Stimulated activated CD4-positive, alpha-beta T cell treated with anti-CD3 and anti-CD28 coated beads, Interleukin-4, amount 100 ng/mL, for 1 hour (primary cell): ENCODE measurements at places on chromosomes 6 and 20.

GRCh38 chr20:4814696-4815252 lies 93.1 kb downstream of the PRND start:
- peak; percentile 72 for DNase-seq

GRCh38 chr6:137122612-137123011 lies 50.8 kb downstream of the IL22RA2 start:
- DNase-seq, result no peak

GRCh38 chr6:75926293-75927168 lies 145.9 kb downstream of the IMPG1 start:
- no peak for DNase-seq

DNA sequence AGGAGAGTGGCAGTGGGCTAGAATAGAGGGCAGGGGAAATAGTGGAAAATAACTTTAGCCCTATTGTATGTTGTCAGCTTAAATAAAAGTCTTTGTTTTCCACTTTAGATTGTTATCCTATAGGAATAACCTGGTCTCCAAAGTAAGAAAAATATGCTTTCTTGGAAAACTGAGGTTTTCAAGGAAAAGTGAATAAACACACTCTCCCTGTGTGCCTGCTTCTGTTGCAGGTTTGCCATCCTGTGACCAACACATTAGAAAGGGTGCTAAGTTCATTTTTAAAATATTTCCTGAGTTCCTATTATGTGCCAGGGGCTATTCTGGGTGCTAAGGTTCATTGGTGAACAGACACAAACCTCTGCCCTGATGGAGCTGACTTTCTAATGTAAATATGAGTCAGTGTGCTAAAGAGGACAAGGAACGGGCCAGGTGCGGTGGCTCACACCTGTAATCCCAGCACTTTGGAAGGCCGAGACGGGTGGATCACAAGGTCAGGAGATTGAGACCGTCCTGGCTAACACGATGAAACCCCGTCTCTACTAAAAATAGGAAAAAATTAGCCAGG lies 23.5 kb downstream of the BICRAL start:
- DNase-seq, result no peak

DNA sequence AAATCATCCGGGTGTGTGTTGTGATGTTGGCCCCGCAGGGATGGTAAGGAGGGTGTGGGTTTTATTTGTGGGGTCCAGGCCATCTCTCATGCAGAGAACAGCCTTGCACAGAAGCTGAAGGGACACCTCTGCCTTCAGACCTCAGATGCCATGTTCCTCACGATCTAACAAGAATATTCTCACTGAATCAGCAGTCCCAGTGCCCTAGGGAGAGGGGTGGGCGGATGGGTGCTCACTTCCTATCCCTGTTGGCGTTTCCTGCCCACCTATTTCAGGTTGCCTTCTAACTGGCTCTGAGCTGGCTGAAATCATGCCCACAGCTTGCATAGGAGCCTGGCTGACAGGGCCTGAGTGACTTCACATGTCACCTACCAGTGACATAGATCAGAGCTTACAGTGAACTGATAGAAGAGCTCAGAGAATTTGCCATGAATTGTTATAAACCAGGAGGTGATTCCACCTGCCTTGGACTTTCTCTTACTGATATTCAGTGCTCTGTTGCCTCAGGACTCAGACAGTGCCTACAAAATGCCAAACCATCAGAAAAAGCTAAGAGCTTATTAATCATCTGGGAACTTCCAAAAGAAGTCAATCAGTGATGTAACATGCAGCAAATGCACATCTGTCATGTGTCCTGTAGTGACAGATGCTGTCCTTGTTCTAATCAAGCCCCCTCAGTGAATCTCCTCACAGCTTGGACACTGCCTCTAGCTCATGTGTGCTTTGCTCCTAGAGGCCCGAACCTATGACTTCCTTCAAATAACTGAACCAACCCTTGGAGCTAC lies 285.8 kb upstream of the PRND start:
- DNase-seq, result no peak

- no peak for DNase-seq
These were observed 42.8 kb downstream of the RREB1 start for GRCh38 chr6:7150381-7151064.

DNA sequence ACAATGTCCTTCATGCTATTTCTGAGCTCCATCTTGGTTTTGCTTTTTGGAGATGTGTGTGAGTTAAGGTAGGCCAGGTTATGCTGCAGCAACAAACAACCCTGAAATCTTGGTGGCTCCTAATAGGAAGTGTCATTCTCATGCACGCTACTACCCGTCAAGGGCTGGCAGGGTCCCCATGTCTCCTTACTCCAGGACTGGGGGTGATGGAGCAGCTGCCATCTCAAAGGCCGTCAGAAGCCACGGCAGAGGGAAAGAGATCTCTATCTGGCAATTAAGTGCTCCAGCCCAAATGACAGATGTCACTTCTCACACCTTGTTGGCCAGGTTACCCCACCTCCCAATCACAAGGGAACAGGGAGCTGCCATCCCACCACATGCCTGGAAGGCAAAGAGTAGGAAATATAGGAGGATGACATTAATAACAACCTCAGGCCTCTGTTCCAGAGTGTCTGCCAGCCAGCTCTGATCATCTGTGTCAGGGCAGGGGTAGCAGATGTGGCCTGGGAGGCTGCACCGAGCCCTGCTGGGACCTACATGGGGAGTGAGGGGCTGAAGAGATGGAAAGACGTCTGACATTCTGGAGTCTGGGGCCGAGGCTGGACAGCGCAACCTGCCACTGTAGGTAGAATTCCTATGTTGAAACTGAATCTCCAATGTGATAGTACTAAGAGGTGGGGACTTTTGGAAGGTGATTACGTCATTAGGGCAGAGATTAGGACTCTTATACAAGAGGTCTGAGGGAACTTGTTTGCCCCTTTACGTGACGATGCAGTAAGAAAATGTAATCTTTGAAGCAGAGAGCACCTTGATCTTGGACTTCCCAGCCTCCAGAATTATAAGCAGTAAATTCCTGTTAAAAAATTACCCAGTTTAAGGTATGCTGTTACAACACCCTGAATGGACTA lies 4.8 kb upstream of the SDCBP2 start:
- DNase-seq, result no peak

DNA sequence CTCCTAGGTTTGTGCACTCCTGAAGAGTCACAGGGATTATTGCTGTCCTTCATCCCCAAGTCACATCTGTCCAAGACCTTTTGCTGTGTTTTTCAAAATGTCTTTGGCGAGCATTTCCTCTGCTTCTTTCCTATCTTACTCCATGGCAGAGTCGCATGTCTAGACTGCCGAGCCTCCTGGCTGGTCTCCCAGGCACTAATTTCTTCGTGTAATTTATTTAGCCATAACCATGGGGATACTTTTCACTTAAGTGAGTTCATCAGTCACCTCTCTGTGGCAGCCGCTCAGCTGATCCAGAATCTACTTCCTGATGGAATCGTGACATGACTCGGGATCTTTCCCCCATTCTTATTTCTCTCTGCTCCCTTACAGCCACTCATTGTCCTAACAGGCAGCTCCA lies 25.8 kb downstream of the ADGRF5 start:
- DNase-seq, result no peak

GRCh38 chr6:153816366-153816765 lies 222.7 kb upstream of the OPRM1 start:
- no peak for DNase-seq

DNA sequence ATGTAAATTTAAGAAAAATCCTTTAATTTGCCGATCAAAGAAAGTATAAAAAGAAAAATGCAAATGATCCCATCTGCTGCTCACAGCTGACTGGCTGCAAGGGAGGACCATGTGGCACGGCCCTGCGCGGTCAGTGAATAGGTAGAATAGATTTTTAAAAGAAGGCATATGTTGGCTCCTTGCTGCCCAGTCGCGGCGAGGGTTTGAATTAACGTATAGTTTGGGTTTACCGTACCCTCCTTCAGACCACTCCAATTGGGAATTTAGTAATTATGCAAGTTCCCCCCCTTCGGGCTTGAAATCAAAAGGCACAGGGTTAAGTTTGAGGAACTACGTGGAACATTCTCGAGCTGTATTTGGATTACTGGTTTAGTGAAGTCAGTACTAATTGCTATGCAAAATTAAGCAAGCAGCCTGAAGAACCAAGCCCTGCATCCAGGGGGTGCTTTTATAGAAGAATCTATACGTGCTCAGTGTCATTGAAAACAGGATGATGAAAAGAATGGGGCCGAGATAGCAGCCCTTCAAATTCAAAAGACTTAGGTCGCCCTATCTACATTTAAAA lies 1.1 kb upstream of the BEND3 start:
- DNase-seq, result peak; percentile 5

DNA sequence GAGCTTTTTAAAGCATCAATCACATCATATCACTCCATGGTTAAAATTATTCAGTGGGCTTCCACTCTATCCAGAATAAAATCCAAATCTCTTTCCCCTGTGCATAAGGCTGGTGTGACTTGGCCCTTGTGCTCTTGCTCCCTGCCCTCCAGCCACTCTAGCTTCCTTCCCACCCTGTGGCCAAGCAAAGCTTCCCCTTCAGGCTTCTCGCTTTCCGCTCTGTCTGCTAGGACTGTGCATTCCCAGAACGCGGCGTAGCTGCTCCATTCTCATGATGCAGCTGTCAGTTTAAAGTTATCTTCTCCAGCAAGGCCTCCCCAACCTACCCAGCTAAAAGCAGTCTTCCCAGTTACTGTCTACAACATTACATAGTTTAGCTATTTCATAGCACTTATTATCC lies 19.4 kb upstream of the KCNK16 start:
- DNase-seq, result no peak

DNA sequence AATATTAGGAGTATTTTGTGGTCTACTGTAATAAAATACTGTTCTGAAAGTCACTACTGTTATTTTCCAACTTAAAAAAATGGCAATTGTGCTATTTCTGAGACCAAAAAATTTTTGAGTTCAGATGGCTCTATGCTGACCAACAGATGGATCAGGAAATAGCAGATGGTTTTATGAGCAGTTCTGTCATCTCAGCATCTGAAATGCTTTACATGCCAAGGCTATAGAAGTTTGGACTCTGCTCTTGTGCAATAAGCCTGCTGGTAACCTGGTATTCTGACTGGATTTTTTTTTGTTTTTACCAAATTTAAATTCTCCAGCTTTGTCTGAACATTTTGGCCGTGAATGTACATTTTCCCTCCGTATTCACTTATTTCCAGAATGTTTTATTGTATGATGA lies 1127.5 kb downstream of the GRIK2 start:
- DNase-seq, result no peak

- DNase-seq, result no peak
These were observed 205.3 kb upstream of the FOXA2 start for GRCh38 chr20:22789676-22790075.

DNA sequence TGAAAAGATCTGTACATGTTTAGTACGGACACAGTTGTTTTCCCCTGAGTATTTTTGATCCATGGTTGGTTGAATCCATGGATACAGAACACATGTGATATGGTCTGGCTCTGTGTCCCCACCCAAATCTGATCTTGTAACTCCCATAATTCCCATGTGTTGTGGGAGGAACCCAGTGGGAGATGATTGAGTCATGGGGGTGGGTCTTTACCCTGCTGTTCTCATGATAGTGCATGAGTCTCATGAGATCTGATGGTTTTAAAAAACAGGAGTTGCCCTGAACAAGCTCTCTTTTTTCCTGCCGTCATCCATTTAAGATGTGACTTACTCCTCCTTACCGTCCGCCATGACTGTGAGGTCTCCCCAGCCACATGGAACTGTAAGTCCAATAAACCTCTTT lies 139.2 kb downstream of the CDKAL1 start:
- no peak for DNase-seq

DNA sequence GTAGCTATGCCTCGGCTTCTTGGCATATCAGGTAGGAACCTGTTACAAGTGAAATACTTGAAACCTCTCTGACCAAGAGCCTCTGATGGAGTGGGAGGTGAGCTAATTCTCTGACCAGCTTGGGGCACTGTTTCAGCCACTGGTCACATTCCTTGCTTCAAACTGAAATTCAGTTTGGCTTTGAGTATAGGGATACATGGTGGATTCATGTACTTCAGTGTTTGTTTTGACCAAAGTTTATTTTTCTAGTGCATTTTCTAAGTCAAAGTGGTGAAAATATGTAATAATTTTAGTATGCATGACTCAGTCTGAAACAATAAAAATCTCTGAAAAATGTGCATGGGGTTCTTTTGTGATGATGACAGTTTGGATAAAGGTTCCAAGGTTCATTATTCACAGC lies 18.6 kb downstream of the TTPAL start:
- DNase-seq, result no peak

DNA sequence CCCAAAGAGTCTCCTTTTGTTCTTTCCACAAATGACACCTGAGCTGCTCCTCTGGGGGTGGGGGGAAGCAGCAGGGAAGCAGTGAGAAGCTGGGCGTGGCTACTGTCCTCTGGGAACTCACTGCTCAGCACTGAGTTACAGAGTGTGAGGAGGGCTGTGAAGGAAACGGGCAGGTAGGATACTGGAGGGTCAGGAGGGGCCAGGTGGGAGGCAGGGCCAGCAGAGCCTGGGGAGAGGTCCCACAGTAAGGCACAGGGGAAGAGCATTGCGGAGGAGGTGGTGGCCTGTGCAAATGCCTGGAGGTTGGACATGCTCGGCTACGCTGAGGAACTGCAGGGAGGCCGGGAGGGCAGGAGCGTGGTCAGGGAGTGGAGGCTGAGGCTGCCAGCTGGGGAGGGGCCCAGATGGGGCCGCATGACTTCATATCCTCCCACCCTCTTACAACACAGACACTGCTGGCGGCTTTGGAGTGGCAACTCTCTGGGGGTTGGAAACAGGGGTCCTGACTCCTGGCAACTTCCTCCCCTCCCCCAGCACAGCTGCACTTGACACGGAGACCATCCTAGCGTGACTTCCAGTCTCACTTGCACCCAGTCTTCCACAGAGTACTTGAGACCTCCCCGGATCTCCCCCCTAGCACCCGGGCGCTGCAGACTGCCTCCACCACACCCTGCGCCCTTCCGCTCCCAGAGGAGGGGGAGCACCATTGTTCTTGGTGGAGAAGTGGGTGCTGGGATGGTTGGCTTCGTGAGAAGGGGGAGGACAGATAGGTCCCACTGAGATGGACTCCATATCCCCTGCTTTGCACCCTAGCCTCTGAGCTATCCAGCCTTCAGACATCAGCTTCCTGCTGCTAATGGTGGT lies 34.2 kb downstream of the RBM38 start:
- DNase-seq, result no peak

- DNase-seq, result no peak
These were observed 538 bp downstream of the FERMT1 start for GRCh38 chr20:6122111-6122872.

- no peak for DNase-seq
These were observed at the start of gene HLA-DQB2 for GRCh38 chr6:32763421-32763820. TSS of gene HLA-DQB2 (minus strand) at chr6:32763532. CDS start at chr6:32763470, 62 bp downstream.

DNA sequence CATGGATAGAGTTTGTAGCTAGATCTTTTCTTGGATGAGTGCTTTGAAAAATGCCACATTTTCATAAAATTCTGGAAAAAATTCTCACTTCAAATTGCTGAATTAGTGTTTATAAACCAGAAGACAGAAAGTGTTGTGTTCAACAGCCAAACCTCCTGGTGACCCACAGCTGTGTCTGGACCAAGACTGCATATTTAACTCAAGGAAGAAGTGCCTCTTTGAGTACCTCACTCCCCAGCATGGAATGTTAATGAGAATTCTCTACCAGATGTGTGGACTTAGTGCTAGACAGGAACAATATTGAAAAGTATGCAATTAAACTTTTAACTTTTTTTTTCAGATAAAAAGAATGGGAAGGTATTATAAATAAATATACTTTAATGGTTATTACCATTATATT lies 609.3 kb downstream of the COL12A1 start:
- no peak for DNase-seq
